Left renal cortex interstitium (tissue), 4 donors: ENCODE measurements at places on chromosomes 6 and 20. TPM values are rescaled to one million over a fixed set of nuclear protein-coding genes. Genes with fewer than 3 reads are reported as not detected.

GRCh38 chr6:122740936-122741335, 38.6 kb upstream of the FABP7 start:
- no peak for DNase-seq

DNA sequence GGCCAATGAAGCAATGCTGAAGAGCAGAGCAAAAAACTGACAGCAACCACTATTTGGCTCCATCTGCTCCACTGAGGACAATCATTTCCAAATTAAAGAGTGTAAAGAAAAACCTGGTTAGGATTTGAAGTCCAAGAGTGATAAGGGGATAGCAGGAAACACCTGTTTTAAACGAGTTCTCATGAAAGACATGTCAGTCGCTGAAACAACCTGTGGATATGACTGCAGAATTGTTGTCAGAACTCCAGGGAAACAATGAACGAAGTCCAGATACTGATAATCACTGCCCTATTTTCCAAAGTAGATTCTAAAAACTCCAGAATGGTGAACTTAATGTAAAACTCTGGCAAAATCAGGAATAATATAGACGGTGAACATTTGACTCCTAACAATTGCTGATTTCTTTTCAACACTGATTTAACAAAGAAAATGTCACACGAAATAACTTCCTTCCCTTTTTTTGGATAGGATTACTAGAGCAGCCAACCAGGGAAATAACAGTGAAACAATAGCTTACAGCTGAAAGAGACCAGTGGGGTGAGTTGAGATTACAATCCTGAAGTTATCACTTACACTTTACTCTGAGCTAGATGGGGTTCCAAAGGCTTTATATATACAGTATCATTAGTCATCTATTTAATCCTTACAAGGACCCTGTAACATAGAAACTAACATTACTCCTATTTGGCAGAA, 83.7 kb downstream of the ELOVL5 start:
- DNase-seq, result no peak

DNA sequence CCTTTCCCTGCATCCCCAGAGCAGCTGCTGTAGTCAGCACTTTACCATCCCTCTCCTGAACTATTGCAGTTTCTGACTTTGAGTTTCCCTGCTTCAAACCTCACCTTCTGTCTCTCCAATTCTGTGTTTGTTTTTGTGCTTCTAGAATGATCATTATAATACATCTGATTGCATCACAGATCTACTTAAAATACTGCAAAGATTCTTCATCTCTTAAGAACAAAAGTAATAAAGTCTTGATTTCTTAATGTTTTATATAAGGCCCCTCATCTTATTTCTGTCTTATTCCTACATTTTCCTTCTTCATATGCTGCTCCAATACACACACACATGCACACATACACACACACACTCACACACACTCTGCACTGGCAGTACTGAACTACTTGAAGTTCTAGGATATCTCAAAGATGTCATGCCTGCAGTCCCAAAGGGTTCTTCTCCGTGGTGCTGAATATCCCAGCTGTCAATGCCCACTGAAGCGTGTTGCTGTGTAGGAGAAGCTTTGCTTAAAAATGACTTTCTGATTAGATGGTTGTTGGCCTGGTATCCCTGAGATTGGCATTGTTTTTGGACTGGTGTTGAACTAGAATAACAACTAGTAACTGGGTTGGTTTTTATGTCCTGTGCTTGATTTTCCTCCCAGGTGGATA, 97.2 kb downstream of the MAP3K4 start:
- DNase-seq, result no peak

GRCh38 chr6:162622572-162622971, 105.0 kb downstream of the PRKN start:
- no peak for DNase-seq

DNA sequence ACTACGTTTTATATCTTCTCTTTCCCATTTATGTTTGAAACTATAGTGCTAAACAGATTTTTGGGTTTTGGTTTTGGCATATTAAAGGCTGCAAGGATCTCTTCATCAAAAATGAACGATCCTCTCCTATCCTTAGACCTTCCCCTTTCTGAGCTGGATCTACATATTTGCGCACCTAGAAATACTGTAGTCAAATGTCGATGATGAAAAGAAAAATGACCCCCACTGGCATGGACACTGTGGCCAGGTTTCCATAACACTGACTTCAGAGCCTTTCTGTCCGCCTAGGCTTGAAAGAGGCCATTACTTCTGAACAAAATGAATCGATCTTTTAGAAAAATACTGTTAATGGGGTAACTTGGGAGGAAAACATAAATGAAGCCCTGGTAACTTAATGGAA, 5.8 kb downstream of the FLRT3 start:
- DNase-seq, result no peak

GRCh38 chr20:39974966-39975501, 714.0 kb downstream of the MAFB start:
- no peak for DNase-seq

DNA sequence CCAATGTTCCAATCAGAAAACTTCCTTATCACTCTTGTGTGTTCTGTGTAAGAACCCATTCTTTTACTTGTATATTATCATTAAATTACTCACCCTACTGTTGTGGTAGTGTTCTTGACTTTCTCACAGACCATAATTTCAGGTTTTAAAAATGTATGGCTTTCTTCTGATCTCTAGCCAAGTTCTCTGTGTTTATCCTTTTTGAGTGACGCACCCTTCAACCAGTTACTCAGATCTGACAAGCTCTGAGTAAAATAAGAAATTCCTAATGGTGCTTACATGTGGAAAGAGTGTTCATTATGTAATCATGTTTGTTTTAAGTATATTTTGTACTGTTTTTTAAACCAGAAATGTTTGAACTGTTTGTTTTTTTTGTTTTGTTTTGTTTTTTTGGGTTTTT, 11.0 kb downstream of the TBPL1 start:
- no peak for DNase-seq

GRCh38 chr20:57672164-57672563, 37.7 kb downstream of the PMEPA1 start:
- DNase-seq, result no peak

DNA sequence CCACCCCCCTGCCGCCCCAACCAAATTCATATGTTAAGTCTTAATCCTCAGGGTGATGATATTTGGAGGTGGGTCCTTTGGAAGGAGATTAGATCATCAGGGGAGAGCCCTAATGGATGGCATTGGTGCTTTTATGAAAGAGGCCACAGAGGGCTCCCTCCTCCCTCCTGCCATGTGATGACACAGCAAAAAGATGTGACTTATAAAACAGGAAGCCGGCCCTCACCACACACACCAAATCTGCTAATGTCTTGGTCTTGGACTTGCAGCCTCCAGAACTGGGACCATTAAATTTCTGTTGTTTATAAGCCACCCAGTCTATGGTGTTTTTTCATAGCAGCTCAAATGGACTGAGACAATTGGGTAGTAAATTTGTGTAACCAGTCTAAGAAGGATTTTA, 176.3 kb downstream of the ADGRG6 start:
- no peak for DNase-seq

GRCh38 chr20:7147220-7147601, 379.7 kb downstream of the BMP2 start:
- DNase-seq, result no peak

DNA sequence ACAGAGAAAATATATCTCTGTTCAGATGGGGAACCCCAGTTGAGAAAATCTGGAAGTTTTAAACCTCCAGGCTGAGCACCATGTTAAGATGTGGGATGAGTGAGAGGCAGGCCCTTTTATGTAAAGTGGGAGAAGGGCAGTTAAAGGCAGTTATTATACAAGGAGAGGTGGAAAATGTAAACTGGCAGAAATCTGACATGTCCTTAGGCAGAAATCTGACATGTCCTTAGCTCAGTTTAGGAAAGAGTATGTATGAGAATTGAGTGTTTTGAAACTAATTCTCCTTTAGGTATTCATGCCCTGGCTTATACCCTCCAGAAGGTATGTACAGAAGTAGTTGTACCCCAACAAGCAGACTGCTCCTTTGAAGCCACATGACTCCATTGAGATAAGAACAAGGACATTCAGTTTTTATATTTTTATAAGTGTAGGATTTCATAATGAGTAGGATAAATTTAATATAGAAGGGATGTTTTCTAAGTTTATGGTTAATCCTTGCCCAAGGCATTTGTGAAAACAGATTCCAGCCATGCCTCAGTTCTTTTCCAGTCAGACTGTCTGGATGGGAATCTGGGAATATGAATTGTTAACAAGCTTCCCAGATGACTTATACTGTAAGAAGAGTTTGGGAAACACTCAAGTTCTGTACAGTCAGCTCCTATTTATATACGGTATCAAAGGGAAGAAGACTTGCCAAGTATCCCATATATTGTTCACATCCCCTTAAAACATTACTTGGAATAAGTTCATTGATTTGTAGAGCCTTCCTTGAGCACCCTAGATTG, 87.7 kb downstream of the SCAND1 start:
- no peak for DNase-seq

GRCh38 chr6:44171899-44172546, 13.4 kb downstream of the CAPN11 start:
- DNase-seq, result no peak

DNA sequence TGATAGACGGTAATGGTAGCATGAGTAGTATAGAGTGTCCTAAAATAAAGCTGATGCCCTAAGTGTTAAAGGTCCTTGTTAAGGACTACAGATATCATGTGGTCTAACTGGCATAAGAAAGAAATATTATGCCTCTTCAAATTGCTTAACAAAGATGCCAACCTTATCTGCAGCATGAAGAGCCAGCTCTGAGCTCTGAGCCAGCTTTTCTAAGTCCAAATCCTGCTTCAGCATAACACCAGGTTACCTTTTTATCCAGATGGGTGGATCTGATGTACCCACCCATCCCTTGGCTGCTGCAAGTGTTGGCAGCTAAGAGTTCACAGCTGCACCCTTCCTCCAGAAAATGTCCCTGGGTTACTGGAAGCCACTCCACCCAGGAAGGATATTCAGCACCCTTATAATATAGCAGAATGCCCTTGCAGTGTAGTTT, 83.8 kb downstream of the TENT5A start:
- DNase-seq, result no peak

GRCh38 chr20:2084703-2085102, 16.9 kb upstream of the STK35 start:
- no peak for DNase-seq

DNA sequence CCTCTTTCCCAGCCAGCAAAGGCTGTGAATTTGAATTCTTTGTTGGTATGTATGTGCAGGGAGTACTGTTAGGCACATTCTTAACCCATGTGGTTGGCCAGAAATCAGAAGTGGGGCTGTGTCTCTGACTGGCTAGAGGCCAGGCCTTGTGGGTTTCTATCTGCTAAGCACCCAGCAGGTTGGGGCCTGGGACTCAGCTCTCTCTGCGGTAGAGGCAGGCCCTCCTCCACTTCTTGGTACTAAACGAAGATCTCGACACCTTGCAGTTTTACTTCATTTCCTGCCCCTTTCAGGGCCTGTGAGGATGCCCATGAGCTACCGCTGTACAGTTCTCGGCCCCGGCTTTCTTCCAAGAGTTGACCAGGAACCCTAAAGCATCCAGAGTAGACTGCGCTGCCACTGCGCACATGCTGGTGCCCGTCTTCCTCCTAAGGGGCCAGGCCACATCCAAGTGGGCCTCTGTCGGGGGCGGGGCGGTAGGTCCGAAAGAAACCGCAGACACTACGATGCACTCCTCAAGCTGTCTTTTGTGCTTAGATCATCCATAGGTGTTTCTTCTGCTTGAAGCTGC, 51.1 kb downstream of the TCP11 start:
- DNase-seq, result no peak

DNA sequence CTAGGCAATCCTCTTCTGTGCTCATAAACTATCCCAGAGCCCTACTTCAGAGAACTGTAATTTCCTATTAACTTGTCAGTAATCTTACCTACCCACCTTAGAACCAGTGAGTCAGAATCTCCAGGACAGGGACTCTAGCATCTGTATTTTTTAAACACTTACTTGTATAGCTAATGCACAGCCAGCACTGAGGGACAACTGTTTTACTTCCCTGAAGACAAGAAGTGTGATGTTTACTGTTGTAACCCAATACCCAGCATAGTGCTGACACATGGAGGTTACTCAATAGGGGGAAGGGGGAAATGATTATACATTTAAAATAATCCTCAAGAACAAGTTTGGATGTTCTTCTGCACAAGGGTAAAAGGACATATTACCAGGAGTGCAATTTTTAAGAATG, 130.8 kb downstream of the BTBD9 start:
- no peak for DNase-seq

GRCh38 chr20:36527331-36528125, 13.8 kb upstream of the MYL9 start:
- DNase-seq, result no peak

- DNase-seq, result no peak
Observed at GRCh38 chr6:2952557-2953095, 18.7 kb downstream of the SERPINB6 start.

DNA sequence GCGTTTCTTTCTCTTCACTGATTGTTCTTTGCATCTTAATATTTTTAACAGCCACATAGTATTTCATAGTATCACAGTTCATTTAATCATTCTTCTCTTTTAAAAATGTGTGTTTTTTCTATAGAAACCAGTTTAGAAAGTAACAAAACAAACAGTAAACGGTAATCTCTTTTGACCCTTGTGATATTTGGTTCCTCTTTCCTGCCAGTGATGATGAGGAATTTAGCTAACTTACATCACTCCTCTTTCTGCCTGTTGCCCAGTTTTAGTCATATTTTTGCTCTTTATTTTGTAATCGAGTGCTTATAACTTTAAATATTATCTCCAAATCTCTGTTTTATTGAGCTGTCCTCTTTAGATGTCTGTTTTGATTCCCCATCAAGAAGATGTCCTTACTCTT, 38.1 kb upstream of the ZBTB24 start:
- DNase-seq, result no peak

The PHACTR3 gene
- polyA plus RNA-seq, result 10.5 TPM

The FRMD1 gene
- polyA plus RNA-seq, result 30.9 TPM

The ZMYND8 gene
- polyA plus RNA-seq, result 44.6 TPM

The DACT2 gene
- 24.7 TPM for polyA plus RNA-seq

The SPATS1 gene
- not detected for polyA plus RNA-seq

The HLA-DQB2 gene
- 1.0 TPM for polyA plus RNA-seq

The ZNF165 gene
- 3.0 TPM for polyA plus RNA-seq

The TRIM10 gene
- polyA plus RNA-seq, result 0.40 TPM

The CALHM6 gene
- polyA plus RNA-seq, result 3.9 TPM

The IP6K3 gene
- polyA plus RNA-seq, result 0.91 TPM

The RNF182 gene
- polyA plus RNA-seq, result 2.9 TPM
